Stimulated activated CD8-positive, alpha-beta memory T cell treated with anti-CD3 and anti-CD28 coated beads, Interleukin-7, amount 100 ng/mL, for 24 hours (primary cell): ENCODE measurements at places on chromosomes 7 and 10.

DNA sequence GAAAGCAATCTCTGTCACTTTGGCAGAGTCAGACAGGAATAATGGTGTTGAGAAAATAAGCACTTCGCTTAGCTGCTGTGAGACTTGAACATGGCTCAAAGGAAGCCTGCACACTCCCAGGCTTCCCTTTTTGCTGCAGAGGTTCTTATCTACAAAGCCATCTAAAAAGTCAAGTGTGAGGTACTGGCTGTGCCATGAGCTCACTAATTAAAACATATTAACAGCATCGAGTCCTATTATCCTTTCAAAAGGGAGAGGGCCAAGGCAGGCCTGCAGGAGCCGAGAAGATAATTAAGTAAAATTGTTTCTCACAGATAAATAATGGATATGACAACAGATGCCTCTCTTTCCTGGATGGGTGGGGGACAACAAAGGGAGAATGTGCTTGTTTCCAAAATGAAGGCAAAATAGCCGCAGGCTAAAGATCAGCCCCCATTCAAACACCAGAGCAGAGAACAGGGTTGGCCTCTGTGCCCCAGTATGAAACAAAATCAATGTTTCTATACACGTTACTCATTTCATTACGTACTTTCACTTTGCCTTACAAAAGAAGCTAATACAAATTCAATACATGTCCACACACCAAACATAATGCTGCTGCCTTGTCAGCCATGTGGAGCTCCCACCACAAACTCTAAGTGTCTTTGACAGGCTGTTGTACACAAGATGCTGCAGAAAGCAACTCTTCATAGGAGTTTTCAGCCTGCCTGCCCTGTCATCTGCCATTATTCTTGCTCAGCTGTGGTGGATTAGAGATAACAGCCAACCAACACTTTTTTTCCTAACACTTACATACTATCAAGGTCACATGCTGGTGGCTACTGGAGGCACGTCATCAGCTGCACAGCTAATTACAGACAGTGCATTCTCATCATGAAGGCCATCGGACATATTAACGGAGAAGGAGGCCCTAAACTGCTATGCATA is 55.3 kb downstream of the ELAPOR2 start:
- DNase-seq = no peak

GRCh38 chr10:59033622-59034021 is 142.8 kb upstream of the PHYHIPL start:
- no peak for DNase-seq

DNA sequence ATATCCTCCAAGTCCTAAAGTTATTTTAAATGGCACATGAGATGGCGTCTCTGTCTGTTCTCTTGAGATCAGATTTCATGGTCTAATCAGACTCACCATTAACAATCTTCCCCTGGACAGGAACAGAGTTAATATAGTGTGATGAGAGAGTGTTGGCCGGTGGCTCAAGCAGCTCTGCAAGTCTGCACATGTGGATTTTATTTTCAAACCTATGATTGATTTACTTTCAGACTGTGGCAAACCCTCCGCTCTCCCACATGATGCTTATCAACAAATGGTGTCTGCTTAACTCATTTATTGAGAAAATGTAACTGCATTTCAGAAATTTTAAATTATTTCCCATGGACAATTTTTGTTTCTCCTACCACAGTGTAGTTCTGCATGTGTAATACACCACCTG is 46.5 kb upstream of the HGF start:
- DNase-seq = no peak

DNA sequence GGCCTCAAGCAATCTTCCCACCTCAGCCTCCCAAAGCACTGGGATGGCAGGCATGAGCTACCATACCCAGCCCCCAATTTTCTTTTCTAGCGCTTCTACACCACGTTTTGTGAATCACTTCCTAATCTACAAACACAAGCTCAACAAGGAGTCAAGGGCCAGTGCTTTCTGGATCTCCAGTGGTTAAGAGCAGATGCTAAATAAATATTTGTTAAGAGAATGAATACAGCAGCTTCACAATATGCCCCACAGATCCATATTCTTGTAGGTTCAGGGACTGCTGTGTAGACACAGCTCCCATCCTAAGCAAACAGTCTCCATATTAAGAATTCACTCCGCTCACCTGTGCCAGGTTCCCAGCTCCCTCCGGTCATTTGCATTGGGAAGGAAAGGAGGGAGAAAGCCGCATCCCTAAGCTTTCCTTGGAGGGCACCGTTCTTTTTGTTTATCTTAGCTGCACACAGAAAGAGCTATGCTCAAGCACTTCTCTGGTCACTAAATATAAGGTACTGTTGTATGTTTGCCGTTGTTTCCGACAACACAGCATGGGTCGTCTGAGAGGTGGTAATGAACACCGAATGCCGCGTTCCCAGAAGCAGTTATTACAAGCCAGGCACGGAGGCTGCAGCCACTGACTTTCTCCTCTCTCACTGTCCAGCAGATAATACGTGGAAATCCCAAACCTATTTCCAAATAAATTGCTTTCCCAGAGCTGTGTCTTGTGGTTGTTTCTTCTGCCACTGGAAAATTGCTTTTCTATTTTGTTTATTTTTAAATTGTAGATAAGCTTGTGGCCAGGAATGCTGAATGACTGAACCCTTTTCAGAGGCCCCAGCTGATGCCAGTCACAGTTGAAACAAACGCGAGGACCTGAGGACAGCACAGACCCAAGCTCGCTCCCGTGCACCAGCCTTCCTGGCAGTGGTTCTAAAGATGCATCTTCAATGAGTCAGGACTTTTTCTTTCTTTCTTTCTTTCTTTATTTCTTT is 217.1 kb downstream of the PRPF18 start:
- no peak for DNase-seq

GRCh38 chr7:37481722-37482288 is 33.1 kb upstream of the ELMO1 start:
- DNase-seq = no peak

GRCh38 chr10:8817299-8817698 is 762.8 kb downstream of the GATA3 start:
- DNase-seq = no peak

DNA sequence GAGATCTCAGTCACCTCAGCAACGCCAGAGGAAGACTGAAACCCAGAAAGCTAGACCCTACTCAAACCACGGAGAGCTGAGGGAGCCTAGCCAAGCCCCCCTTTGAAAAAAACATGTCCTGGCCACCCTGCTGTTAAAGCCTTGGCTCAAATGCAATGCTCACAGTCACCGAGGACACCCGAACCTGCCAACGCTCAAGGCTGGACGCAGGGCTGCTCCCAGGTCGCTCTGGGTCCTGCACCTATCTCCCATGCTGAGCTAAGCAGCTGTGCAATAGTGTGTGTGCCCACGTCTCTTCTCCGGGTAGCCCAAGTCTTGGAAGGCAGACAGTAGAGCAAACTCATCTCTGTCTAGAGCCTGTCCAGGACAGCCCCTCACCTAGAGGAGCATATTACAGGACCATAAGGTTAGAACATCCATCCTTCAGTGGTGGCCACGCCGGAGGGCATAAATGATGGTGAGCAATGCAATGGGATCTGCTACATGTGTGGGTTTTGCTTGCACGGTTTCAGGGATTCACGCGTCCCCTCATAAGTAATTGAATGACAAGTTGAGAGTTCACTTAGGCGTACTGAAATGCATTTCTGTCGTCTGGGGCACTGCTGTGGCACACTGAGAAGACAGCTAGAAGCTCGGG is 94.2 kb upstream of the DDC start:
- no peak for DNase-seq

DNA sequence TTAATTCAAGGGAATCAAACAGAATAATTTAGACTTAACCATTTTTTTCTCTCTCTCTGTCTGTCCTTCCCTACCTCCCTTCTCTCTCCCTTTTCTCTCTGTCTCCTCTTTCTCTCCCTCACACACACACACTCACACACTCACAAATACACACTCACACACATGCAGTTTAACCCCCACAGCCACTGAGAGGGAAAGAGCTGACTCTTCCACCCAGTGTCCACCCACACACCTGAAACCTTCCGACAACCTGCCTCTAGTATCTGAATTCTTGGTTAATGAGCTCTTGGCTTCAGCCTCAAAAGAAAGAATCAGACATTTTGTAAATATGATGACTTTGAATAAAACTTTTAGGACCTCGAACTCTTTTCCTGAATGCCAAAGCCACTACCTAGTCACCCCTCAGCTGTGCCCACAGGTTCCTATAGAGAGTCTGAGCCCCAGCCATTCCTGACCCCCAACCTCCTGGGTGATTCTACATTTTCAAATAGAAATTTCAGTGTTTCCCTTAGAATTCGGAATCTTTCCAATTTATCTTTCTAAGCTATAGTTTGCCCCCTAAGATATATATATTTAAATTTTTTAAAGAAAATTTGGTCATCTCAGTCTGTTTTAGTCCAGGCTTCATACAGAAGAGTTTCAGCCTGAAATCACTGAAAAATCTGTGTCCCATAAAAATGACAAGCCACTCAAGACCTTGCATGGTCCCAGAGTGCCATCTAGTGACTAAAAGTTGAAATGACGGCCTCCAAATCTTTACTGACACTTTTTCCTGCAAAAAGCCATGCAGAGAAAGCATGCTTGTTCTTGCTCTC is 202.8 kb downstream of the IPMK start:
- no peak for DNase-seq

DNA sequence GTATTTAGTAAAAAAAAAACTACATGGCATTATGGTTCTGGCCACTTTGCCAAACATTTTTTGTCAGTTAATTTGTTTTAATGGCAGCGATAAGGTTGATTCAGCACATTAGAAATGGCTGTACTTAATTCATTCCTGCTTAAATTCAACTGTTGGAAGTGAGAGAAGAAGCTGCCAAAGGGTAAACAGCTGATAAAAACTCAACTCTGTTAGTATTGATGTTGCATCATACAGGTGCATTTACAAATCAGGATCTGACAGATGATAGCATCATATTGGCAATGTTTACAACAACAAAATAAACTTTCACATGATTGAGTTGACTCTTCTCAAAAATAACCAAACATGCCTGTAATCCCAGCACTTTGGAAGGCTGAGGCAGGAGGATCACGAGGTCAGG is 444.3 kb downstream of the IPMK start:
- DNase-seq = no peak
